ENCODE measurements at places on chromosomes 6 and 20.

GRCh38 chr6:46130666-46131065, 877 bp downstream of the ENPP4 start:
- DNase-seq = no peak

DNA sequence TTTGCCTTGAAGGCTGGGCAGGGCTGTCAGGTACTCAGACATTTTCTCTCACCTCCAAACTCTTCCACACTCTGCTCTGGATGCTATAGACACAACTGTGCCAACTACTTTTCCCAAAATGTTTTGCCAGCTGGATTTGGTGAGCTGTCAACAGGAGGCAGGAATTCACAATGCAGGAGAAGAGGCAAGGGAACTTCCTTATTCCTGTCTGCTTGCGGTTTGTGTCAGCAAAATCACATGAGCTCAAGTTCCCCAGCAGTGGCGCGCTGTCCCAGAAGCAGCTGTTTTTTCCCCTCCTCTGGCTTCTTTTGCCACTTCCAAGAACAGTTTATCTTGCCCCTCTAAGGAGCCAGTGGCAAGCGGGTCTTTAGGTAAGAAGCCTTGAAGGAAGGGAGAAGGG, 608.2 kb downstream of the PRKN start:
- DNase-seq = peak; percentile 60

- DNase-seq = no peak
These were observed 2.5 kb downstream of the PMEPA1 start for GRCh38 chr20:57707320-57707719.

GRCh38 chr6:13308332-13308731, 20.0 kb downstream of the TBC1D7 start:
- no peak for DNase-seq

DNA sequence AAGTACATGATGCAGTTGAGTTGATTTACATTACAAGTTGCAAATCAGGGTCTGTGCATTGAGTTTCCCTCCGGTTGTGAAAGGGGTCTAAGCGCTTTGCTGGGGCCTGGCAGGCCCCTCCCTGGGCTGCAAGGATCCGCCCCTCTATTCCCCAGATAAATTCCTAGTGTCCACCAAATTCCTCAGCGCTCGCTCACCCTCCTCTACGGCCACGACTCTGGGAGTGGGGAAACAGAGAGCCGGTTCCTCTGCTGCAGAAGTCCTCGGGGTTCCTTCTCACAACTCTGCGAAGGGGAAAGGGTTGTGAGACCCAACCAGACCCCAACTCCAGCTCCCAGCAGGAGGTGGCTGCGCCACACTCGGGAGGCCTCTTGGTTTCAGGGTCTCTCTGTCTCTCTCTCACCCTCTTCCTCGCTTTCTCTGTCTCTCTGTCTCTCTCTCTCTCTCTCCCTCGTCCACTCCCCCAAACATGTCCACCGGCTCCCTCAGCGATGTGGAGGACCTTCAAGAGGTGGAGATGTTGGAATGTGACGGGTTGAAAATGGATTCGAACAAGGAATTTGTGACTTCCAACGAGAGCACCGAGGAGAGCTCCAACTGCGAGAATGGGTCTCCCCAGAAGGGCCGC, at the start of gene TCF21:
Gene TCF21, plus strand, starts transcription at position 185 of the 628 bp plus-strand sequence. Its CDS starts 285 bp downstream, at position 470.
- no peak for DNase-seq

DNA sequence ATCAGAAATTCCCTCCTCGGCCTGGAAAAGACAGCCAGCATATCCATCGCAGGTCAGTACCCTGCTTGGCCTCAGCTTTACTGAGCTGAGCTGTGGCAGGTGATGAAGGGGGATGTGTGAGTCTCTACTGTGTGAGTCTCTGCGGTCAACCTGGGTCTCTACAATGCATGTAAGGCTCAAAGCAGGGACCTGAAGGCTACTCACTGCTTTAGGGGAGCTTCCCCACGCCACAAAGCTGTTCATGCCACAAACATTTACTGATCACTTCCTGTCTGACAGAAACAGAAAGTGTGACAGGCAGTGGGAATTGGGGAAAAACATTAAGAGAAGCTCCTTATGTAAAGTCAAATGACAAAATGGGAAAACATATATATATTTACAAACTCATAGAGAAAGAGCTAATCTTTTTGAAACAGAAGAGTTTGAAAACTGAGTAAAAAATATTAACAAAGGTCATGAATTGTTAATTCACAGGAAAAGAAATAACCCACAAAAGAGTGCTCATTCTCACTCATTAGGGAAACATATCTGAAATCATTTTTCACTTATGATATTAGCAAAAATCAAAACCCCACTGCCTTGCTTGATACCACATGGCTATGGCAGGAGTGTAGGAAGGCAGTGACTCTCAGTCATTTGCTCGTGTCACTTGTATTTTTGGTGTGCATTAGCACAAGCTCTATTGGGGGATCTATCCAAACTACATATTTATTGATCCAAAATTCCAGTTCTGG, 5.8 kb downstream of the BTN3A3 start:
- no peak for DNase-seq

- no peak for DNase-seq
These were observed 149.9 kb upstream of the PTPN1 start for GRCh38 chr20:50360218-50360672.

Measured in sciatic nerve (tissue), 2 donors.